Activated gamma-delta T cell (primary cell): ENCODE measurements at places on chromosomes 3 and 15.

- no peak for DNase-seq
Observed at GRCh38 chr3:25897019-25897418, 107.1 kb downstream of the OXSM start.

DNA sequence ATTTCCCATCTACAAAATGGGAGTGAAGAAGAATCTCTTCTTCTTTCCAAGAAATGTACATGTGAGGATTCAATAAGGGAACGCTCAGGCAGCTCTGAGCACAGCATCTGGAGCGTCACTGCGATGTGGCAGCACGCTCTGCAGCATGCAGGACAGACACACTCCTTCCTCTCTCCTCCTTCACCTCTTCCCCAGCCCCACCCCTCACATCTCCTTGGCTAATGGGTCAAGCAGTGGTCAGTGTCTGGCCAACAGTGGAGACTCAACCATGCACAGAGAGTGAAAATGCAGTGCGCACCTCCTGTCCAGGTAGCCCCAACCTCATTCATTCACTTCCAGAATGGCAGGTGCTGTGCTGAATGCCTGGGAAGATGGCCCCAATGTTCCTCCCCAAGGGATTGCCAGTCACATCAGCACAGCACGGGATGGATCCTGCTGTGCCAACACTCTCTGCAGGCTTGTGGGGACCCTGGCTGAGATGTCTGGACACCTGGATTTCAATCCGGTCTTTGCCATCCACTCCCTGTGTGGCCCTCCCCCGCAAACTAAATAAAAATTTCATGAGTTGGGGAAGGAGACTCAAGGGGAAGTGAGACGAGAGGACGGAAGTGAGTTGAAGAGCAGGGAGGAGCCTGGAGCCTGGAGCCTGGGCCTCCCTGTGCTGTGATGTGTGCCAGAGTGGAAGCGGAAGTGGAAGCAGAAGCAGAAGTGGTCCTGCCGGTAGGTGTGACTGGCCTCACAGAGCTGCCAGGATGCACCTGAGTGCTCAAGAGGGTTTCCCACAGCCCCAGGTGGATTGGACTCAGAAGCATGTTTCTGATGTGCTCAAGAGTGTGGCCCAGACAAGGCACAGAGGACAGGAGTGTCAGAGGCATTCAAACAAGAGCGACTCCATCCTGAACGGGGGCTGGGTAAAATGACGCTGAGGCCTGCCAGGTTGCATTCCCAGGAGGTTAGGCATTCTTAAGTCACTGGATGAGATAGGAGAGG, 163.9 kb downstream of the SMAD6 start:
- DNase-seq = no peak

DNA sequence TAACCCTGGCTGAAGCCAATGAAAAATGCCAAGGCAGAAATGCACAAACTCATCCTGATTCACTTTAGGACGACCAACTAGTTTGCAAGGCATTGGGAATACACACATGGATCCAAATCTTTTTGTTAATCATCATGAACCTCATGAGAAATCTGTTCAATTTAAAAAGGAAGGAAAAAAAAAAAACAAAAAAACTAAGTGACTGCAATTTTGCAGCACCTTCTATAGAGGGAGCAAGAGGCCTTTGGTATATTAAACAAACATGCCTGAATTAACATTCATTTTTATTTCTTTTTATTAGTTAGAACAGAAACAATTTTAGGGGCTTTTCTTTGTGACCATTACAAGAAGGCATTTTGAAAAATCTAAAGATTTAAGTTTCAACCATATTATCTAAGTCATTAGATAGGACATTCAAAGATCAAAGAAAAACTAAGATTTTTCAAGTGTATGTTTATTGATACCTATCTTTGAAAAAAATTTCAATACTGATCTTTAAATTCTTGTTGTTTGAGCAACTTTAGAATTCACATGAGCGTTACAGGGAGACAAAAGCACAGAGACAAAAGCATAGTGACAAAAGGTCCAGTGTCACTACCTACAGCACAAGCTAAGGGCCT, 182.4 kb downstream of the CBLB start:
- DNase-seq = no peak

DNA sequence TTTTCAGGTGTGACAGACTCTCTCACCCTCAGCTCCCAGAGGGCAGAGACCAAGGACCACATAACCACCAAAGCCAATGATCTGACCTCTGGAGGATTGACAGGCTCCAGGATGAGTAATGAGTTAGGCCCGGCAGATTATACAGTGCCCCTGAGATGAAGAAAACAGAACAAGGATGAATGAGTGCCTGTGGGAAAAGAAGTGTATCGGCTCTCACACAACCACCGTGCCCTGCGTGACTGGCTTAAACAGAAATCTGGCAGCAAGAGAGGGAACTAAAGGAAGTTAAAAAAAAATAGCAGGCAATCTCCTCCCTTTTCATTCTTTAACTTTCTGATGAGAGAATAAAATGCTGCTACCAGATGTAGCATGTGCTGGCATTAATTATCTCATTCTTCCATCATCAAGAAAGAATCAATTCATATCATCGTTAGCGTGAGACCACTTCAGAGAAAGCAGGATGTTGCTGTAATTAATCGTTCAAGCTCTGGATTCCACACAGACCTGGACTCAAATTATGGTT, 227.5 kb upstream of the COL8A1 start:
- no peak for DNase-seq

DNA sequence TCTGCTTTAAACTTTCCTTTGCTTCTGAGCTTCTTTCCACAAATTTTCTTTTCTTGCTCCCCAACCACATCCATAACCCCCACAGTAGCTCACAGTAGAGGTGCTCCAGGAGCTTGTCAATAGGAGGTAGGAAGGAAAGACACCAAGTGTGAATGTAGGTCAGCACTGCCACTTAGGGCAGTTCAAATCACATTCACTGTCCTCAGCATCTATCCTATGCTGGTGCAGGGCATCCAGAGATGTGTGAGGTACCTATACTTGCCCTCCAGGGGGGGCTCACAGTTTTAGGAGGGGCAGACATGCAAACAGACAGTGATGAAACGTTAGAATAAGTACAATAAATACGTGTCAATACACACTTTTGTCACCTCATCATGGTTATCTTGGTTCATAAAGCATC, 1.5 kb upstream of the SPSB4 start:
- no peak for DNase-seq

- no peak for DNase-seq
Observed at GRCh38 chr15:73716417-73716816, 32.2 kb downstream of the CD276 start.

- DNase-seq = no peak
Observed at GRCh38 chr3:150252462-150252861, 155.6 kb upstream of the TSC22D2 start.

DNA sequence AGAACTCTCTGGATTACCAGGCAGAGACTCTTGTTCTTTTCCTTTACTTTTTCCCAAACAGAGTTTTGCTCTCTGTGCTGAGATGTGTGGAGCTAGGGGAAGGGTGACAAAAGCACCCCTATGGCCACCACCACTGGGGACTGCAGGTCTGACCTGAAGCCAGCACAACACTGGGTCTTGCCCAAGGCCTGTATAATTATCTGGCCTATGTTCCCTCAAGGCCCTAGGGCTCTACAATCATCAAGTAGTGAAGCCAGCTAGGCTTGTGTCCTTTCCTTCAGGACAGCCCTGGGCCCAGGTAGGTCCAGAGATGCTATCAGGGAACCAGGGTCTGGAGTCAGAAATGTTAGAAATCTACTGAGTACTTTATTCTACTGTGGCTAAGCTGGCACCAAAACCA, 28.4 kb downstream of the MYO1E start:
- DNase-seq = no peak

- no peak for DNase-seq
Observed at GRCh38 chr15:77097248-77097721, 26.4 kb upstream of the TSPAN3 start.
